Umbilical cord (tissue), 2 donors: ENCODE measurements at places on chromosomes 4 and X.

GRCh38 chr4:77917075-77917474 is 54.4 kb downstream of the MRPL1 start:
- no peak for DNase-seq

GRCh38 chrX:121823406-121823805 is 776.0 kb downstream of the GLUD2 start:
- no peak for DNase-seq

- DNase-seq, result no peak
Observed at GRCh38 chr4:143118663-143119062, 66.1 kb upstream of the USP38 start.

DNA sequence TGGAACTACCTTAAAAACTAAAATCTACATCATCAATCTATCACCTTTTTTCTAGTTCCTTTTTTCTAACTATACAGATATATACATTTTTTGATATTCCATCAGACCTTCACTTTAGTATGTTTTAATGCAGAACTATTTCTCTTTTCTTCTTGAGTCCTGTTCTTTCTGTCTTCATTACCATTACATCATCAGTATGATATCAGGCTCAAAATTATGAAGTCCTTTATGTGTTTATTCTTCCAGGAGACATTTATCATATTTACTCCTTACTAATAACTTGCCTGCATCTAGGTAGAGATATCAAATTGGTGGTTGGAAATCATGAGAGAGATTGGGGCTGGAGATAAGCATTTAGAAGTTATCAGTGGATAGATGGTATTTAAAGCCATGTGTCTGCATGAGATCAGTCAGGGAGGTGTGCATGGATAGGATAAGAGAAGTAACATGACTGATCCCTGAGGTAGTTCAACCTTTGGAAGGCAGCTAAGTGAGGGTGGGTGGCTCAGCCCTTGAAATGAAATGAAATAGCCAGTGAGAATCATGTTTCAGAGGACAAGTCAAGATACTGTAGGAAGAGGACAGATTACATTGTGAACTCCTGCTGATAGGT is 43.1 kb downstream of the MRPL1 start:
- DNase-seq, result no peak

DNA sequence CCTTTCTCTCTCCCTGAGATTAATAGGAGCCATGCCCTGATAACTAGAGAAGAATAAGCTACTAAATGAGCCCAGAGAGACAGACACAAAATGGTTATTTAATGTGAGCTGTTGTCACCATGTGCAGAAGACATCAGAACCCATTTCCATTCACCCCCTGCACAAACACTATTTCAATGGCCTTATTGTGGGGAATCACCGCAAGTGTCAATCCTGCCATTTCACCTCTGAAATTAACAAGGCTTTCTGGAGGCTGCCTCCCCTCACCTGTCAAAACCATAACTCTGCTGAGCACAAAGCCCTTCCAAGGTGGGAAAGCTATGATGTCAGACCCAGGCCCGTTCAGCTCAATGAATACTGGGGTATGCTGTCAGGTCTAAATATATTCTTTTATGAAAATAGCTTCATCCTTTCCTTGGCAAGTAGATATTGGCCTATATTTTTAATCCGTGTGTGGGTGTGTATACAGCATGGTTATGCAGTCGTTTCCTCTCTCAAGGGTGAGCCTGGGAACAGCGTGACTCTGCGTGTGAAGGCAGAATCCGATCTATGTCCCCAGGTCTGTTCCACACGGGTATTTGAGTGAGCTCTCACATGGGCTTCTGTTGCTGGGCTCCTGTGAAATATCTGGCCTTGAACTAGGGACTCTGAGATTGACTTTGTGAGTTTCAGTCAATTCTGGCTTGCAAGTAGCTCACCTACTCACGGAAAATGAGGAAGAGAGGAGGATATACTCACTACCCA is 266.3 kb downstream of the FBXW7 start:
- no peak for DNase-seq

DNA sequence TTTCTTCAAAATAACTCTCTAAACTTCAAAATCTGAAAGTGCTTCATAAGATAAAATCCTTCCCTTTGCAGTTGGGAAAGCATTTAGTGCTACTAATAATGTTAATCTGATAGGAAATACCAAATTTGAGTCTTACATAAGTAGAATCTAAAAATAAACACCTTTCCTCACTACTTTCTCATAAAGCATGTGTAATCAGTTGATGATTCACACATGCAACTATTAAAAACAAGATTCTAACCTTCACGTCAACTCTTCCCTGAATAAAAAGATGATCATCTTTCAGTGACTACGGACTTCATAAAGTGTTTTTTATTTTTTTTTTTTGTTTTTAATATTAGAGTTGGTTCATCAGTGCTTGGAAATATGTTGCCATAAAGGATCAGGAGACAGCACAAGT is 172.6 kb downstream of the ACTRT1 start:
- DNase-seq, result peak; percentile 0

DNA sequence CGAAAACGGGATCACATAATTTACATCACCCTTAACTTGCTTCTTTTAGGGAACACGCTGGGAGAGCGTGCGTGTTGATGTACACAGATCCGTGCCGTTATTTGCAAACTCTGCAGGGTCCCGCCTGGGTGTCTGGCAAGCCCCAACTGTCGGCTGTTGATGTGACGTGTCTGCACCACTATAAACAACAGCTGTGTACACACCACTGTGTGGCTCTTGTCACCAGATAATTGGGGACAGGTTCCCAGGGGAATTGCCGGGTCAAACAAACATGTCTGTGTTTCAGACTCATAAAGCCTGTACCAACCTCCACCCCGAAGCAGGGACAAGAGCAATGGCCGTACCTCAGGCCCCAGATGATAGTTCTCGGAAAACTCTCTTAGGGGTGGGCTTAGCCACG is 105.0 kb upstream of the AFAP1 start:
- no peak for DNase-seq

DNA sequence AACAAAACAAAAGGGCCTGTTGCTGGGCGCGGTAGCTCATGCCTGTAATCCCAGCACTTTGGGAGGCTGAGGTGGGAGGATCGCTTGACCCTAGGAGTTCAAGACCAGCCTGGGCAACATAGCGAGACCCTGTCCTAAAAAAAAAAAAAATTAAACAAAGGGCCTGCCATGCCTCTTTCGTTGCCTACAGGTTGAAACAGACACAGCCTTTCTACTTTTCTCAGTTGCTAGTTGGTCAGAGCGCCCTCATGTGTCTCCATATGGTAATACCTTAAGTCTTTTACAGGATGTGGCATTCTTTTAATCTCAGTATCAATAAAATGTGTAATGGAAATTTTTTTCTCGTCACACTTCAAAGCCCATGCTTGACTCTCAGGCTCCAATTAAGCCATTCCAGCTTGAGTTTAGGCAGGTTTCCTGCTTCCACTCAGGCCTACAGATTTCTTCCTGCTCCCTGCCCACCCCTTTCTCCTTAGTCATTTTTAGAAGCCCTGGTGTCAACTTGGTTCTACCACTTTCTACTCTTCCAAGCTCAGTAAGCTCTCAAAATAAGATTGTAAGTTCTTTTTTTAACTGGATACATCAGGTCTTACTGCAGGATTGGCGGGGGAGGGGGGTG is 4.6 kb upstream of the SOWAHD start:
- peak; percentile 20 for DNase-seq

- DNase-seq, result no peak
Observed at GRCh38 chr4:3472411-3473141, 9.5 kb downstream of the DOK7 start.

DNA sequence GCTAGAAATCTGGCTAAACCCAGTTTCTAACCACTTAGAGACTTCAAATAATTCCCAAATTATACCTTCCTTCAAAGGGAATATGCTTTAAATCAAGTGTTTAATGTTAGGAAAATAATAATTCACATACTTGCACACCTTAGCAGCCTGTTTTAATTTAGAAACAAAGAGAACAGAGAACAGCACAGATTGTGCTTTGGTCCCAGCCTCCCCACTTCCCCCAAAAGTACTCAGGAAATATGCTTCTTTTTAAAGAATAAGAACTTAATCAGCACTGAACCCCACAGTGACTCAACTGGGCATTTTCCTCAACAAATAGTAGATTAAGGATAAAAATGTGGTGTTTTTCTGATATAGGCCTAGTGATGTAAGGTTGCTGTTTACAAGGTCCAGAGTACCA is 295.8 kb downstream of the GBA3 start:
- DNase-seq, result no peak

- DNase-seq, result no peak
Observed at GRCh38 chrX:111181951-111182350, 86.0 kb downstream of the PAK3 start.

DNA sequence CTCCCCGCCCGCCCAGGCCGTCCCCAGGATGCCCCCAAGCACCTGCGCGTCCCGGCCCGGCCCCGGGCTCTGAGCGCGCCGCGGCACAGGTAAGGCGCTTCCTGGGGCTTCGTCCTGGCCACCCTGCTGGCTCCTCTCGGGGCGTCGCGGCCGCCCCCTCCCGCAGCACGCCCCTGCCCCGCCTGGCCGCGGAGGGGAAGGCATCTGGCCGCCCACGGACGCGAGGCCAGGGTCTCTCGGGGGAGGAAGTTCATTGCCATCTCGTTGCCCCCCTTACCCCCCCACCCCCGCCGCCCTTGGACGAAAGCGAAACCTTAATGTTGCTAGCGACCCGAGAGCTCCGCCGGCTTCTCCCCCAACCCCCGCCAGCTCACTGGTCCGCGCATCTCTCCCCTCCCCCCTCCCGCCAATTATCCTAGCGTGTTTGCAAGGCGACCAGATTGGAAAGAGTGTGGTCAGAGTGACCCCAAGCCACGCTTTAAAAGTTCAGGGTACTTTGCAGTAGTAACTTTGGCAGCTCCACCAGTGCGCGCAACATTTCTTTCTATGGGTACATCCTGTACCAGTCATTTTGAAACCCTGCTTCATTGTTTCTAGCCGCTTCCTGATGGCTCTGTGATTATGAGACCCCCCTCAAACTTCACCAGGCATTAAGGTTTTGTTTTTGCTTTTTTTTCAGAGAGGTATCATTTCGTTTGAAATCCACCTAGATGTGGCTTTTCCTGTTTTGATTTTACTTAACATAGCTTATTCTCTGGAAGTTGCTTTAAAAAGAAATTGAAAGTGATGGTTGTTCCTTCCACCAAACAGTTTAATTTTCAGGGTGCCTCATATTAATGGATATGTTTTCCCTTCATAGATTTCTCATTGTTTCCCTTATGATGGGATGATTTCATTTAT is 626 bp downstream of the TBC1D1 start:
- no peak for DNase-seq

GRCh38 chr4:121998024-121998423 is 46.2 kb upstream of the TRPC3 start:
- DNase-seq, result no peak

DNA sequence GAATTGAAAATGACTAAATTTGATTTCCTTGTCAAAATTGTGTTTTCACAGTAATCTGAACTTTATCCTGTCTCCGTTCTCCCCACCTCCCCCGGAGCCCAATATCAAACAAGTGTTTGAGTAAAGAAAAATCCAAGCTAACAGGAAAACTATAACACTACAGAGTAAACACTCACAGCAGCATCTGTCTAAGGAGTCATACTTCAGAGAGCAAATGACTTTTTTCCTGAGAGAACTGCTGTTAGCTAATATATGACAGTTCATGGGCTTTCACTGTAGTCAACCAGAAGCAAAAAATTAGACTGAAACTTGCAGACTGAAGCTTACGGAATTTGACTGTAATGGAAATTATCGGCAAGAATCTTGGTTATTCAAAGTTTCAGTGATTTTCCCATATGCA is 321.7 kb downstream of the ANKRD50 start:
- no peak for DNase-seq
